ENCODE measurements at places on chromosomes 3 and 15.
A peak's percentile ranks its signal among the peaks of the same experiment; 100 is the strongest.

DNA sequence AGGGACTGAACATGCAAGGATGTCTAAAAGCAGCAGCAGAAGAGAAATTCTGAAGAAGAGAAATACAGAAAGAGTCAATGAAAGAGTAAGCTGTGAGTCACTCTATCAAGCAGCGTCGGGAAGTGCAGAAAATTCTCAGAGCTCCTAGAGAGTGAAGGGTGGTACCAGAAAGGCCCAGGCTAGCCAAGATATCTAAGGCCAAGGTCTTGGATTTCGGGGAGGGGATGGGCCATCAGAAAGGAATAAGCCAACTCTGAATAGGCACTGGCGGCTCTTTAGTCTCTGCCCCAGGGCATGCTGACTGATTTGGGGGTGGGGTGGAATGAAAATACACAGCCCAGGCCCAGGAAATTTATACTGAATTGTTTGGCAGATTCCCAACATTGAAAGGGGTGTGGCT lies 70.8 kb downstream of the GPR156 start:
- H3K27ac ChIP-seq = no peak overlapping the region
- no peaks in the 10 kb centered on the region for H3K36me3 ChIP-seq
- no peak overlapping the region for H3K4me3 ChIP-seq

DNA sequence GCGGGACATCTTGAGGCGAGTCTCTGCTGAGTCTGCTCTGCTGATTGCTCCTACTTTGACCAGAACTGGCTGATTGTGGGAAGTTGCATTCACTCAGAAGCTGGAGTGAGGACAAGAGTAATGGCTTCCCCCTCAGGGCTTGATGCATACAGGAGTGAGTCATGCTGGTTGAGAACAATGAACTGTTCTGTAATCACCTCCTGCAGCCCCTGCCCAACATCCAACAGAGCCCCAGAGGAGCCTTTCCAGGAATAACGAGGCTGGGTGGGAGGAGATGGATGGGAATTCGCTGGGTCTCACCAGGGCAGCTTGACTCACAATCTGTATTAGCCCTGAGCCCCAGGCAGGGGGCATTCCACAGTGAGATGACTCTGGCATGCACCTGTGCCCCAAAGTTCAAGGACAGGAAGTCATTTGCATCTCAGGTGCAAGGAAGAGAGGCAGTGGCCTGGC lies 85.0 kb downstream of the RAB11A start:
- H3K27me3 ChIP-seq = peaks cover 4% of the 10 kb centered on the region
- no peak overlapping the region for H3K27ac ChIP-seq
- no peaks in the 10 kb centered on the region for H3K4me1 ChIP-seq
- H3K36me3 ChIP-seq = no peaks in the 10 kb centered on the region
- no peak overlapping the region for H3K4me3 ChIP-seq
- DNase-seq = no peak

- peaks cover 8% of the 10 kb centered on the region for H3K4me1 ChIP-seq
- no peak for DNase-seq
- peaks cover 2% of the 10 kb centered on the region for H3K27me3 ChIP-seq
- H3K36me3 ChIP-seq = peaks cover 4% of the 10 kb centered on the region
- no peak overlapping the region for H3K27ac ChIP-seq
These were observed 38.6 kb downstream of the CCDC80 start for GRCh38 chr3:112602217-112602838.

DNA sequence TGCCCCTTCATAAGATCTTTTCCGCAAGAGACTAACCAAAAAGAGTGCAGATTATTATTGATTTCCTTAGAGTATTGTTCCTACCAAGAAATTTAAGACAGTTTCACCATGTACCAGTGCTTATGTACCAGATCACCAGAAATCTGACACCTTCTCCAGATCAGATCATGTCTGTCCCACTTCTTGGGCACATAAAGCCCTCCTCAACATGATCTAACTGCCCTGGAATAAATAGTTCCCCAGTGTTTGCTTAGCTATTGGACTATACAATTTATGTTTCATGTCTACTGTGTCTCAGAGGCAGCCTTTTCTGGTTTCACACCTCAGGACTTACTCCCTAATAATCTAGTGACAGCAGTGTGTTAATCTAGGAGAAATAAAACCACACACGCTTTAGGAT lies 46.8 kb downstream of the NME9 start:
- DNase-seq = no peak
- H3K27me3 ChIP-seq = no peaks in the 10 kb centered on the region
- peaks cover 17% of the 10 kb centered on the region for H3K36me3 ChIP-seq
- no peaks in the 10 kb centered on the region for H3K4me1 ChIP-seq
- H3K27ac ChIP-seq = no peak overlapping the region
- H3K4me3 ChIP-seq = no peak overlapping the region

- H3K27me3 ChIP-seq = no peaks in the 10 kb centered on the region
- no peak for DNase-seq
- no peak overlapping the region for H3K4me3 ChIP-seq
These were observed 5.5 kb downstream of the WDR73 start for GRCh38 chr15:84648539-84648938.

DNA sequence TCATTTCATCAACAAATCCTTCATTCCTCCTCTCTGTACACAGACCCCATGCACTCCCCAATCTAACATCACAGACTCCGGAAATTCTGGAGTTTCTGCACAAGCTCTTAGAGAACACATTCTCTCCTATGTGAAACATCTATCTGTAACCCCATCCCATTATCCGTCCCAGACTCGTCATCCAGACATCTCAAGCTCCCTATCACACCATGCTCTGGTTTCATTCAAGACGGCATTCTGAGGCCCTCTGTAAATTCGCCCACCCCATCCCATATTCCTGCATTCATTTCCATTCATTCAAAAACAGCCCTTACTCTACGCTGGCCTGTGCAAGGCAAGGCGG lies 575 bp downstream of the LEO1 start:
- H3K27me3 ChIP-seq = no peaks in the 10 kb centered on the region
- H3K27ac ChIP-seq = peak overlapping the region; percentile 97
- H3K36me3 ChIP-seq = peaks cover 14% of the 10 kb centered on the region
- H3K4me3 ChIP-seq = peak overlapping the region; percentile 97
- H3K4me1 ChIP-seq = peaks cover 34% of the 10 kb centered on the region
- DNase-seq = no peak

- no peak overlapping the region for H3K27ac ChIP-seq
- H3K27me3 ChIP-seq = no peaks in the 10 kb centered on the region
- no peak overlapping the region for H3K4me3 ChIP-seq
- H3K4me1 ChIP-seq = peaks cover 3% of the 10 kb centered on the region
These were observed 6.1 kb upstream of the EIF2B5 start for GRCh38 chr3:184129012-184129411.

DNA sequence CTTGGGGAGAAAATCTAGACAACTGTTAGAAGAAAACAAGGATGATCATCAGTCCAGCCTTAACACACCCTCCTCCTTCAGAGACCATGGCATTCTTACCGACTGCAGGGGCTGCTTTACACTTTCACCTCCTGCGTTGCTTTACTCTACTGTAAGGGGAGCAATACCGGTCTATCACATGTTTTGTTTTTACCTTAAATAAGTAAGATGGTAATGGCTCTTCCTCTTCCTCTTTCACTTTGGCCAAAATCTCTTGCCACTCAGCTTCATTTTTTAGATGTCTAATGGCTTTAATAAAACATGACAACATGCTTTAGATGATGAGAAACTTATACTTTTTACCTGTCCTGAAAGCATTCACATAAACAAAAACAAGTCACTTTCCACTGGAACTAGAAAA lies 33.4 kb upstream of the STIMATE start:
- no peak overlapping the region for H3K4me3 ChIP-seq
- peaks cover 23% of the 10 kb centered on the region for H3K36me3 ChIP-seq
- H3K27ac ChIP-seq = no peak overlapping the region
- DNase-seq = no peak
- H3K27me3 ChIP-seq = no peaks in the 10 kb centered on the region

- H3K36me3 ChIP-seq = no peaks in the 10 kb centered on the region
- no peak for DNase-seq
- H3K4me1 ChIP-seq = no peaks in the 10 kb centered on the region
- no peak overlapping the region for H3K27ac ChIP-seq
These were observed 66.8 kb upstream of the UBE2E1 start for GRCh38 chr3:23738944-23739343.

DNA sequence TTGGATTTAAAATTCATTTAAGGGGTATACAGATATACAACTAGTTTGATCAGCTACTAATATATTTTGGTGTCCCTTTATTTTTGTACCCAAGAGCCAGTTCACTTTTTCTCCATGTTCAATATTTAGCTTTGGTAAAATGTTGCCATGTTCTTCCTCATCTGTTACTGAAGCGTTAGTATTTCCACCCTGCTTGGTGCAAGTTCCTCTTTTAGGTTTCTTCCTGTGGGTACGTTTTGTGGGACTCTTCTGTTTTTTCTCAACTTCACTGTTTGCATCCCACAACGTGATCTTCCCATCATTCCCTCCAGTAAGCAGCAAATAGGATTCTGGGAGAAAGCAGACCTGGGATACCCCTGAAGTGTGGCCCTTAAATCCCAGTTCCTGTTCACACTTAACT lies 14.1 kb downstream of the WDR53 start:
- H3K36me3 ChIP-seq = no peaks in the 10 kb centered on the region
- no peaks in the 10 kb centered on the region for H3K27me3 ChIP-seq
- DNase-seq = no peak
- H3K27ac ChIP-seq = no peak overlapping the region

- H3K4me1 ChIP-seq = no peaks in the 10 kb centered on the region
- H3K4me3 ChIP-seq = no peak overlapping the region
- DNase-seq = no peak
These were observed 7.5 kb upstream of the IGSF11 start for GRCh38 chr3:119042162-119042561.

DNA sequence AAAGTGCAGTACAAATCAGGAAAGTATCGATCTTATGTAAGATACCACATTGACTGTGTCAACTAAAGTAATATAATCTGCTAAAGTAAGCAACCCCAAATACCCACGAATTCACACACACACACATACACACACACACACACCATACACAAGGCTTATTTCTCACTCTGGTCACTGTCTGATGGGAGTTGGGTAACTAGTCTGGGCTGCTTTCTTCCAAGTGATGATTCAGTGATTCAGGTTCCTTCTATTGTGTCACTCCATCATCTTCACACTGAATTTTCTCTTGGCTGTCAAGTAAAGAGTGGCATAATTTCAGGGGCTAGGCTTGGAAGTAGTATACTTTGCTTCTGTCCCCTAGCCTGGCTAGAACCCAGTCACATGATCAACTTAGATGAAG lies 104.8 kb upstream of the CCDC54 start:
- H3K4me3 ChIP-seq = no peak overlapping the region
- H3K4me1 ChIP-seq = no peaks in the 10 kb centered on the region
- peaks cover 11% of the 10 kb centered on the region for H3K27me3 ChIP-seq
- H3K36me3 ChIP-seq = no peaks in the 10 kb centered on the region

GRCh38 chr3:167675848-167676247 lies 22.1 kb upstream of the WDR49 start:
- no peak overlapping the region for H3K27ac ChIP-seq
- H3K4me3 ChIP-seq = no peak overlapping the region
- no peak for DNase-seq
- no peaks in the 10 kb centered on the region for H3K4me1 ChIP-seq
- no peaks in the 10 kb centered on the region for H3K27me3 ChIP-seq

GRCh38 chr15:89845305-89845893 lies 30.7 kb upstream of the ANPEP start:
- DNase-seq = no peak
- H3K27me3 ChIP-seq = no peaks in the 10 kb centered on the region
- no peak overlapping the region for H3K4me3 ChIP-seq

- no peaks in the 10 kb centered on the region for H3K36me3 ChIP-seq
- no peak for DNase-seq
- no peaks in the 10 kb centered on the region for H3K4me1 ChIP-seq
- H3K4me3 ChIP-seq = no peak overlapping the region
- no peak overlapping the region for H3K27ac ChIP-seq
These were observed 403.9 kb upstream of the LMCD1 start for GRCh38 chr3:8097690-8098089.

- H3K36me3 ChIP-seq = no peaks in the 10 kb centered on the region
- no peak overlapping the region for H3K4me3 ChIP-seq
- DNase-seq = no peak
These were observed 59.8 kb downstream of the EXOG start for GRCh38 chr3:38555926-38556325.

- no peaks in the 10 kb centered on the region for H3K36me3 ChIP-seq
- H3K4me1 ChIP-seq = peaks cover 1% of the 10 kb centered on the region
- H3K27ac ChIP-seq = no peak overlapping the region
- no peak overlapping the region for H3K4me3 ChIP-seq
- no peaks in the 10 kb centered on the region for H3K27me3 ChIP-seq
These were observed 252.4 kb upstream of the HES1 start for GRCh38 chr3:193883551-193883950.

GRCh38 chr15:31082771-31083369 lies 18.7 kb downstream of the TRPM1 start:
- peaks cover 4% of the 10 kb centered on the region for H3K4me1 ChIP-seq
- H3K27ac ChIP-seq = no peak overlapping the region
- no peak overlapping the region for H3K4me3 ChIP-seq

GRCh38 chr3:119550192-119550910 lies 9.1 kb downstream of the CD80 start:
- peaks cover 4% of the 10 kb centered on the region for H3K4me1 ChIP-seq
- H3K27ac ChIP-seq = no peak overlapping the region
- H3K27me3 ChIP-seq = no peaks in the 10 kb centered on the region
- H3K36me3 ChIP-seq = no peaks in the 10 kb centered on the region
- H3K4me3 ChIP-seq = no peak overlapping the region

DNA sequence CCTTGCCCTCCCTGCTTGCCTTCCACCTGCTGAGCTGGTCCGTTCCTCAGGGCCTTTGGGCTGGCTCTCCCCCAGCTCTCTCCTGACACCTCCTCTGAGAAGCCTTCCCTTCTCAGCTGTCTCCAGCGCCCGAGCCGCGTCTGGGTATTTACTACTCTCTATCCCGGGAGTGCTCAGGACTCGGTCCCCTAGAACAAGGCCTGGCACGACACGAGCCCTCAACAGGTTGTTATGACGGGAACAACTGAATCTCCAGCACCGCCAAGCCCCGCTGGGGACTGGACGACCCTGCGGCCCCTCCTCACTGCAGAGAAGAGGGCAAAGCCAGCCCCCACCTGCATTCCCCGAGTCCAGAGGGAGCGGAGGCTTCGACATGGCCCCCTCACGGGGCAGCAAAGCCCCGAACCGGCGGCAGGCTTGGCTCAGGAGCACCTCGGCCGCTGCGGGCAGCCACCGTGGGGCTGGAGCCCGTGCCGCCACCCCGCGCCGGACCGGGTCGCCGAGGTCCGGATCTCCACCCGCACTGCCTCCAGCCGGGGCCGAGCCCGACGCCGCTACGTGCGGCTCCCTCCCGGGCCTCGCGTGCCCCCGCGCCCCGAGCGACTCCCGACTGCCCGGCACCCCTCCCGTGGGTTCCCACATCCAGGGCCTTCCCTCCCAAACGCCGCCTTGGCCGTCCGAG lies 792 bp downstream of the TPRA1 start:
- DNase-seq = peak; percentile 23
- no peaks in the 10 kb centered on the region for H3K36me3 ChIP-seq
- peak overlapping the region; percentile 84 for H3K27ac ChIP-seq
- H3K27me3 ChIP-seq = no peaks in the 10 kb centered on the region

All from naive thymus-derived CD8-positive, alpha-beta T cell (primary cell).